ENCODE measurements at places on chromosomes 13 and 19. TPM values are rescaled to one million over a fixed set of nuclear protein-coding genes. Genes with fewer than 3 reads are reported as not detected.

DNA sequence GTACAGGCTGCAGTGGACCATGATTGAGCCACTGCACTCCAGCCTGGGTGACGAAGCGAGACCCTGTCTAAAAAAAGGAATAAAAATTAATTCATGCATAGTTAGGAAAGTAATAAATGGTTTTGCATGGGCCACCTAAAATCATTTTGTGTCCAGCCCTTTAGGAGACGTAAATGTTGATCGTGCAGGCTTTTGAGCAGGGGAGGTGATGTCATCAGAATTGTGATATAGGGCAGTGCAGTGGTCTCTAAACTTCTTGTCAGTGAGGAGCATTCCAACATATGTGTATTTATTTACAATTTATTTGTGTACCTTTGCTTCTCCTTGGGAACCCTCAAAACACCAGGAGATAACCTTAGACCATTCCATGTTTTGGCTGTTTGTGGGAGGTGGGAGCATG lies 3.0 kb downstream of the SMARCA4 start:
- DNase-seq = no peak
- H3K27ac ChIP-seq = peak overlapping the region; percentile 28
- H3K36me3 ChIP-seq = no peaks in the 10 kb centered on the region
- H3K4me3 ChIP-seq = no peak overlapping the region
- H3K27me3 ChIP-seq = no peaks in the 10 kb centered on the region

DNA sequence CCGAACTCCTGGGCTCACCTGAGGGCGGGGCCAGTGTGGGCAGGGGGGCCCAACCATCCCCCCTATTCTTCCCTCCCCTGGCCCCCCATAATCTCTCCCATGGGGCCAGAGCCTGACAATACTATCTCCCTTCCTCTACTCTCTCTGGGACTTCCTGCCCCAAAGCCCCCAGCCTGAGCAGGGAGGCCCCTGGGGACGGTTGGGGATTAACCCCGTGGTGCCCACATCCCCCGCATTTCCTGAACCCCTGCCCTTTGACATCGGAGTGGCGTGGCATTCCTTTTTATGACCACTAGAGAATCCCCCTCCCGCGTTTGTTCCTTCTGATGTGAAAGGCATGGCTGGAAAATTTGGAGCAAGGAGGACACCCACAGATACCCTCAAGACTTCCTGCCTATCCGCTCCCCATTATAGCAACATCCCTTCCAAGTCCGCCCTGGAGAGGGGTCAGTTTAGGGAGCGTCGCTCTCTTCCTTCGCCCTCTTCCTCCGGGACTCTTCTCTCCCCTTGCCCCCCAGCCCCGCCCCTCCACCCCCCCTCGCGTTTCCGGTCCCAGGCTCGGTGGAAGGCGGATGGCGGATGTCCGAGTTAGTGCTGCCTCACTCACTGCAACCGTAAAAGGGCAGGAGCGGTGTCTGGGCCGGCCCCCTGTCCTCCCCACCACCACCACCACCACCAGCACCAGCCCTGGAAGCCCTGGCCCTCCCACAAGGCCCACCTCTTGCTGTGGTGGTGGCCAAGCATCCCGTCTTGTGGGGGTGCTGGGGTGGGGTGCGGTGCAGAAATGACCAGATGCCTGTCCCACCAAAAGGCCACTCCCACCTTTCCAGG lies 1.8 kb downstream of the VASP start:
- peak overlapping the region; percentile 100 for H3K4me3 ChIP-seq
- H3K4me1 ChIP-seq = peaks cover 24% of the 10 kb centered on the region
- H3K27me3 ChIP-seq = no peaks in the 10 kb centered on the region

GRCh38 chr13:114130837-114131582 lies 1.4 kb downstream of the RASA3 start:
- H3K4me1 ChIP-seq = peaks cover 35% of the 10 kb centered on the region
- no peaks in the 10 kb centered on the region for H3K27me3 ChIP-seq
- no peaks in the 10 kb centered on the region for H3K36me3 ChIP-seq
- DNase-seq = peak; percentile 76
- peak overlapping the region; percentile 75 for H3K4me3 ChIP-seq
- H3K27ac ChIP-seq = peak overlapping the region; percentile 52

DNA sequence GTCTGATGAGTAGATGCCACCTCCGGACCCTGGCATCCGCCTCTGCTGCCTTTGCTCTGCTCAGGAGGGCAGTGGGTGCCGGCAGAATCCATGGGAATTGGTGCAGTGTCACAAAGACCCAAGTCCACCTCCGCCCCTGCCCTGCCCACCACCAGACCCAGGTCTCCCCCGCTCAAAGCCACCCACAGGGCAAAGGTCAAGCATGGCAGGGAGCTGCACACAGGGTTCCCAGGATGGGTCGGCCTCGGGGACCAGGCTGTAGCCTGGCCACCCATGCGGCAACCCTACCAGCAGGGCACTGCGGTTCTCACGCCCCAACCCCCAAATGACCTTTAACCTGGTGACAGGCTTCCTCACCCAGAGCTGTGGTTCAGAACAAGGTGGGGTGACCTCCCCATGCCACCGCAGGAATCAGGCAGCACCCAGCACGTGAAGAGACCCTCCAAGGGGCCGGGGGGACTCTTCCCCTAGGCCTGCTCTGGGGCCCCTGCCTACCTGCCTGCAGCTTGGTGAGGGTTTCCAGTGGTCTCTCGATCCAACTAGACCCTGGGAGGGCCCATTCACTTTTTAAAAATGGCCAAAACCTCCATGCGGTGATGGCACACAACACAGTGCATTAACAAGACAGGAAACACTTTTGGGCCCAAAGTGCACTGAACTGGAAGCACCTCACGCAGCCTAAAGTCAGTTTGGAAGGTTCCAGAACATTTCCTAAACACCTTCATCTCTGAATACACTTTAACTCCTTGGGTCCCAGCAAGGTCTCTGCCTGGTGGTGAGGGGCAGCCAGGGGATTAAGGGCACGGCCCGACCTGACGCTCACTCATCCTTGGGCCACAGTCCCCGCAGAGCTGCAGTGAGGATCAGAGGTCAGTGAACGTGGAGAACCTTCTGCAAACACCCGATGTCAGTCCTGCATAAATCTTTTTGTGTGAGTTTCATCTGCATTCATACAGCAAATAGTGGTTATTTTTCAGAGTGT lies 11.0 kb downstream of the GAS6 start:
- H3K27ac ChIP-seq = peak overlapping the region; percentile 36
- no peak overlapping the region for H3K4me3 ChIP-seq
- peaks cover 56% of the 10 kb centered on the region for H3K4me1 ChIP-seq
- H3K36me3 ChIP-seq = no peaks in the 10 kb centered on the region
- no peaks in the 10 kb centered on the region for H3K27me3 ChIP-seq

DNA sequence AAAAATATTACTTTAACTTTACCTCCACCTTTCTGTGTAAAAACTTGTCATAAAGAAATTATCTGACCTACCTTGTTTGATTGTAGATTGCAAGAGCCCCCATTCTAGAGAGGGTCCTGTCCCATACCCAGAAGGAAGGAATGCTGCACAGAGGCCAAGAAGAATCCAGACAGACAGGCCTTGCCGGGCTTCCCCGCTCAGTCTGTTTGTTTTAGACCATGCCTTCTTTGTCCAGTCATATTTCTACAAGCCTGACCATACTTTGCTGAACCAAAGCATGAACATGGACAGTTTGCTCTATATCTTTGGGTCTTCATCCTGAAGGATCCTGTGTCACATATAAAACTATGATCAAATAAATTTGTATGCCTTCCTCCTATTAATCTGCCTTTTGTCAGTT lies 95.8 kb upstream of the MYCBP2 start:
- no peak overlapping the region for H3K4me3 ChIP-seq
- no peak overlapping the region for H3K27ac ChIP-seq
- no peaks in the 10 kb centered on the region for H3K4me1 ChIP-seq
- H3K27me3 ChIP-seq = no peaks in the 10 kb centered on the region

- no peak within 1 kb of the TSS for H3K4me3 ChIP-seq
- peaks cover 4% of the 10 kb centered on the region for H3K4me1 ChIP-seq
- H3K27ac ChIP-seq = peak within 1 kb of the TSS; percentile 52
- H3K27me3 ChIP-seq = no peaks in the 10 kb centered on the region
- no peaks in the 10 kb centered on the region for H3K36me3 ChIP-seq
Observed at GRCh38 chr19:858868-859843, at the start of gene CFD. TSS of gene CFD (plus strand) at chr19:859664. CDS start at chr19:859690, 26 bp downstream.

DNA sequence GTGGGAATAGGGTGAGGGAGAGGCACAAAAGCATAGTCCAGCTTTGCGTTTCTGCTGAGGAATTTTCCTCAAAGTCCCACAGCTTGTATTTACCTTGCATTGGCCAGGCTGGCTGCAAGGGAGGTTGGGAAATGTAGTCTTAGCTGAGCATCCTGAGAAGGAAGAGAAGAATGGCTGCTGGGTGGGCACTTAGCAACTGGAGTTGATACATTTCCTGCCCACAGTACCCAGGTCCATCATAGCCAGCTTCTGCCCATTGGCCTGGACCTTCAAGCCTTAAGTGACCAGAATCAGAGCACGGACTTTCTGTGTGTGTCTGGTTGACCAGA lies 112.4 kb downstream of the SIPA1L3 start:
- no peak for DNase-seq
- H3K27ac ChIP-seq = no peak overlapping the region
- H3K4me1 ChIP-seq = peaks cover 35% of the 10 kb centered on the region
- H3K4me3 ChIP-seq = no peak overlapping the region

DNA sequence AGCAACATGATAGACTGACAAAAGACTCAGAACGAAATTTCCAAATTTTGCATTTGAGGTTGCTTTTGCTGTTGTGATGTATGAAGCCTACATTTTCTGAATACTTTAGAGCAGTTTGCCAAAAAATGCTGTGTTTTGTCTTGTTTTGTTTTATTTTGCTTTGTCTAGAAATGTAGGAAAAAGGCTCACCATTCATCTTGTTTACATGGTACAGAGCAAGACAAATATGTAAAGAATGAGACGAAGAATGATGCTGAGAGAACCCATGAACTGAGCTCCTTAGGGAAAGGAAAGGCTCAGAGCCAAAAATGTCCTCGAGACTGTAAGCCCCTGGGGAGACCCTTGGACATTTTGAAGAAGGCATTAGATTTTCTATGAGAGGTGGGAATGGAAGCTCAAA lies 6.8 kb upstream of the SPART start:
- H3K36me3 ChIP-seq = no peaks in the 10 kb centered on the region
- H3K27ac ChIP-seq = no peak overlapping the region
- DNase-seq = no peak
- no peak overlapping the region for H3K4me3 ChIP-seq

- no peak for DNase-seq
- H3K27me3 ChIP-seq = no peaks in the 10 kb centered on the region
- H3K4me1 ChIP-seq = peaks cover 42% of the 10 kb centered on the region
- H3K36me3 ChIP-seq = no peaks in the 10 kb centered on the region
Observed at GRCh38 chr13:30863796-30864195, 42.3 kb upstream of the MEDAG start.

DNA sequence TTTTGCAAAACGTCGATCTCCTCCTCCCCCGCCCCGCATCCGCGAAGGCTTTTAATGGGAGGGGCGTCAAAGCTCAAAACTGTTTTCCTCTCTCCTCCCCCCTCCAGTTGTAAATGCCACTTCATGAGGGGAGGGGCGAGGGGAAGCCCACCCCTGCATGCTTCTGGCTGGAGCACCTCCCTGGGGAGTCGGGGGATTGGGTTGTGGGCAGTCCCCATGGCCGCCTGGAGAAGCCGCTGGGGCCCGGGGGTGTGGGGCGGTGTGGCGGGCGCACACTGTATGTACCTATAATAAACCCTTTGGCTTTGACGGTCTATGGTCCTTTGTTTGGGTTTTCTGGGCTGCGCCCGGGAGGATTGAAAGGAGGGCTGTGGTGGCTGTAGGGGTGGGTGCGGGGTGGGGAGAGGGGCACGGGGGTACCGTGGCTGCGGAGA lies 505 bp upstream of the SHKBP1 start:
- DNase-seq = peak; percentile 12
- peaks cover 10% of the 10 kb centered on the region for H3K4me1 ChIP-seq
- peaks cover 5% of the 10 kb centered on the region for H3K36me3 ChIP-seq
- no peaks in the 10 kb centered on the region for H3K27me3 ChIP-seq
- no peak overlapping the region for H3K4me3 ChIP-seq
- peak overlapping the region; percentile 58 for H3K27ac ChIP-seq

DNA sequence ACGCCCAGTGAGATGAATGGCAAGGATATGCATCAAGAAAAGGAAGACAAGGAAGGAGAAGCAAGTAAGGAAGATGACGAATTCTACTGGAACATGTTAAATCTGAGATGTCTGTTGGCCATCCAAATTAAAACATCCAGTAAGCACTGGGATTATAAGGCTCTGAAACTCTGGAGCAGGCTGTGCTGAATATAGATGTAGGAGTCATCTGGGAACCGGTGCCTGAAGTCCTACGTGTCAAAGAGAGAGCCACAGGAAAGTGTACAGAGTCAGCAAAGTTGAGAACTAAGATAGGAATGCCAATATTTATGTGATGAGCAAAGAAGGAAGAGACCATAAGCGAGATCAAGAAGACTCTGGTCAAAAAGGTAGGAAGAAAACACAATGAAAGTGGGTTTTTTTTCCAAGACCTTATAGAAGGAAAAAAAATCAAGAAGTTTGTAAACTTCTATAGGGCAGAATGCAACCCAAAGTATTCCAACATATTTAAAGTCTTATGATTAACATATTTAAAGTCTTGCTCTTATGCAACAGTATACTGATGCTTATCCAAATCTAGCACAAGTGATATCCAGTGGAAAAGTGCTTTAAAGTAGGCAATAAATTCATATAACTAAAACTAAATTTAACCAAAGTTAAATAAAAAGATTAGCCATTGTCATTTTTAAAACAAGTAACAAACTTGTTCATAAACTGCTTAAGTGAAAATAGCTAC lies 51.2 kb upstream of the EEF1AKMT1 start:
- no peak overlapping the region for H3K4me3 ChIP-seq
- no peak overlapping the region for H3K27ac ChIP-seq
- H3K27me3 ChIP-seq = no peaks in the 10 kb centered on the region
- no peak for DNase-seq
- peaks cover 12% of the 10 kb centered on the region for H3K4me1 ChIP-seq

DNA sequence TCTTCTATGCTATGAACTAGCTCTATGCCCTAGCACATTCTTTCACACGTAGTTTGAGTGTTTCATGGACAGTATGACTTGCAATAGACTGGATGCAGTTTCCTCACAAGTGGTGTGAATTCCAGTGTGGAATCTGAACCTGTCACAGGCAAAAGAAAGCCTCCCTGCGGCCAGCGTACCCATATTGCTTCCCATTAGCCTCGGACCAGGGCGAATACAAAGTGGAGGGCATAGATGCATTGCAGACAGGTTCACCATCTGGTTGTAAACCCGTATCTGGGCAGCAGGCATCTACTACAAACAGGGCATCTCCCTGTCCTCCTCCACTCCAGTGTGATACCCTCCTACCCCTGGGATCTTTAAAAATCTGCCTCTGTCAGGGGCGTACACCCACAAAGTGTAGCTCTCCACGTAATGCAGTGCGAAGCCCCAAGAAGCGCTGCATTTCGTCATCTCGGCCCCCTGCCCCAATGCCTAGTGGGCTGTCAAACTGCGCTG lies 1.4 kb upstream of the CIC start:
- no peak for DNase-seq
- peaks cover 7% of the 10 kb centered on the region for H3K36me3 ChIP-seq
- peak overlapping the region; percentile 99 for H3K27ac ChIP-seq

SHD gene
- not detected for total RNA-seq

TIMM29 gene
- 35.3 TPM for total RNA-seq

CEACAM3 gene
- total RNA-seq = not detected

SMIM24 gene
- total RNA-seq = not detected

ANGPTL8 gene
- not detected for total RNA-seq

PABPC3 gene
- total RNA-seq = not detected

STX10 gene
- total RNA-seq = 39.2 TPM
